ENCODE measurements at places on chromosomes 12 and 14.

- no peak for DNase-seq
Observed at GRCh38 chr12:96234591-96235483, 40.7 kb downstream of the ELK3 start.

DNA sequence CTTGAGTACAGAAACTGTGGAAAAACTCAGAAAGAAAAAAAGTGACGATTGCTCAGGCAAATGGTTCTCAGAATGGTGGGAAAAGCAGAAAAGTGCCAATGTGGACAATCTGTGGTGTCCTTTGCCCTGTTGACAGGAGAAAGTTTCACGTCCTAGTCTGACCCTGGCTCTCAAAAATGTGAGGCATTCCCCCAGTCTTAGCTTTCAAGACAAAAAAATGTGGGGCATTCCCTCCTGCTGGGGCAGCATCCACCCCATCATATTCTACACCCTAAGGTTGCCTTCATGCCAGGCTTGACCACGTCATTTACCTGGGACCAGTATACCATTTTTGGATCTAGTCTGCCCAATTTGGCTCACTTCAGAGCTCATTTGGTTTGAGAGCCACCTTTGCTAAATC lies 20.7 kb upstream of the ANAPC7 start:
- no peak for DNase-seq

DNA sequence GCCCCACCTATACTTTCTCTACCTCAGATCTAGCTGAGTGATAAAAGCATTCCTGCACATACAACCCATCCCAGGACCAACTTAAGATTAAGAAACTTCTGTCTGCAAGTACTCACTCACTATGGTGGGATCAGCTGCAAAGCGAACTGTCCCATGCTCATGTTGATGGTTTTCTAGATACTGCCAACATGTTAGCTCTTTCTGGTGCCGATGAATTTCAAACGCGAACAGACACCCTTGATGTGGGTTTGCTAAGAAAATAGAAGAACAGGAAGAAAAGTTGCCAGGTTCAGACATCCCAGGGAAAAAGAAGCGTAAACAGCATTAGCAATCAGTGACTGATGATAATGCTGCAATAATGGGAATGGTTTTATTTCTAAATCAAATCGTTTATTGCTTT lies 1.5 kb upstream of the SLC39A2 start:
- DNase-seq, result no peak

DNA sequence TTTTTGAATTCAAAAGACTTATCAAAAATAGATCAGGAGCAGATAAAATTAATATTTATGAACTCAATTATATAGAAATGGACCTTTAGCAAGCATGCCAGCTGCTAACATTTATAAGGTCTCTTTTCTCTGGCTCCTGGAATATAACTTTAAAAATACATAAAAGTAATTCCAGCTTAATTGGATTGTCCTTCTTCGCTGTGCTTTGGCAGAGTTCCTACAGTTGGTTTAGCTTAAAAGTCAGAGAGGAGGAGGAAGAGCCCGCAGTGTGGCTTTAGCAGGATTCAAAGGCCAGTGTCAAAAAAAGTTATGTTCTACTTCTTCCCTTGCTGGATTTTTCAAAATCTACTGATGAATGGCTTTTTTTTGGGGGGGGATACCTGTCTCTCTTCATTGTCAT lies 1484.9 kb upstream of the TMEM132C start:
- DNase-seq, result no peak

- no peak for DNase-seq
Observed at GRCh38 chr12:54590978-54591591, 2.6 kb upstream of the PPP1R1A start.
